G401 (cell line): ENCODE measurements at places on chromosomes 11 and 22. TPM values are rescaled to one million over a fixed set of nuclear protein-coding genes. Genes with fewer than 3 reads are reported as not detected.

The TCN2 gene
- total RNA-seq, result 12.9 and 17.1 TPM in 2 replicates

- no peak for DNase-seq
Observed at GRCh38 chr11:102900346-102900745, 25.6 kb upstream of the MMP12 start.

- DNase-seq, result no peak
Observed at GRCh38 chr11:130598433-130598832, 150.0 kb downstream of the ADAMTS15 start.

DNA sequence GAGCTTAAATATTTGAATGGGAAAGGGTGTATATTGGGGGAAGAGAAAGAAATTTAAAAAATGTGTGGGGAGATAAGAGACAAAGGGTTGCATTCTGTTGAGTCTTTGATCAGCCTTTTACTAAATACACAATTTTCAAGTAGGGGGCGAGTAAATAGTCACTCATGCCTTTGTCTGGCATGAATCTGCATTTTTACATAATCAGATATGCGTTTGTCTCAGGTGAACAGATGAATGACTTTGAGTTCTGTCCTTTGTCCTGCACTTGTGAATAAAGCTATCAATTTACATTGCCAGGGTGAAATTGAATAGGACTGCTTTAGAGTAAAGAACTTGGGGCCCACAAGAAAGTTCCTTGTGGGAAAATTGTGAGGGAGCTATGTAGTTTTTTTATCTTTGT lies 523.6 kb upstream of the LUZP2 start:
- DNase-seq, result no peak

The OR6A2 gene
- total RNA-seq, result 0.24 TPM in 1 of 2 replicates, not detected in the other

The GRK2 gene
- 35.1 and 48.8 TPM in 2 replicates for total RNA-seq
